ENCODE measurements at places on chromosomes 2 and 18.

GRCh38 chr2:42804338-42804737 is 12.0 kb upstream of the HAAO start:
- no peak for DNase-seq

DNA sequence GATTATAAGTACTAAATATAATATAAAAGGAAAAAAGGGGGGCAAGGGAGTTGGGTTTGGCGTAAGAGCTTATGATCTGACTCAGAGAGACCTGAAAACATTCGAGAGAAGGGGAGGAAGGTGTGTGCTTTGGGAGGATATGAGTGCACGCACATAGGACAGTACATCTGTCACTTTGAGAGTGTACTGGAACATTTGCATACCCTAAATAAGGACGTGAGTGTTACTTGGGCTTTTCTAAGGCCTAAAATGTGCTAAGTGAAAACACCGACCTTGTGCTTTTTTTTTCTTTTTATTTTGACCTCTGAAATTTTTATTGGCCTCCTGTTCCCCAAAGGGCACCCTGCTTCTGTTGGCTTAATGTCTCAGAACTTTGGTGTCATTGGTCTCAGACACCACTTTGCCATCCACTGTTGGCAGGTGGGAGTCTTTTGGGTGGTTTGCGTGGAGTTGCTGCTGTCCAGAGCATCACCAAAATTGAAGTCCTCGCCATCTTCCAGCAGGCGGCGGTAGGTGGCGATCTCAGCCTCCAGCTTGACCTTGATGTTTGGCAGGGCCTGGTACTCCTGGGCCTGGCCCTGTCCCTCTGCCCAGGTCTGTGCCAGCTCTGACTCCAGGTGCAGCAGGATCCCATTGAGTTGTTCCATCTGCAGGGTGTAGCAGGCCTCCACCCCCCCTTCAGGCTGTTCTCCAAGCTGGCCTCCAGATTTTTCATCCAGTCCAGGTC is 57.7 kb downstream of the CD28 start:
- DNase-seq: no peak

- no peak for DNase-seq
Observed at GRCh38 chr2:136143603-136144451, 25.9 kb upstream of the CXCR4 start.

GRCh38 chr2:33589444-33589843 is 9.7 kb downstream of the FAM98A start:
- DNase-seq: no peak

- DNase-seq: no peak
Observed at GRCh38 chr2:143732076-143732475, 602.9 kb downstream of the ARHGAP15 start.

DNA sequence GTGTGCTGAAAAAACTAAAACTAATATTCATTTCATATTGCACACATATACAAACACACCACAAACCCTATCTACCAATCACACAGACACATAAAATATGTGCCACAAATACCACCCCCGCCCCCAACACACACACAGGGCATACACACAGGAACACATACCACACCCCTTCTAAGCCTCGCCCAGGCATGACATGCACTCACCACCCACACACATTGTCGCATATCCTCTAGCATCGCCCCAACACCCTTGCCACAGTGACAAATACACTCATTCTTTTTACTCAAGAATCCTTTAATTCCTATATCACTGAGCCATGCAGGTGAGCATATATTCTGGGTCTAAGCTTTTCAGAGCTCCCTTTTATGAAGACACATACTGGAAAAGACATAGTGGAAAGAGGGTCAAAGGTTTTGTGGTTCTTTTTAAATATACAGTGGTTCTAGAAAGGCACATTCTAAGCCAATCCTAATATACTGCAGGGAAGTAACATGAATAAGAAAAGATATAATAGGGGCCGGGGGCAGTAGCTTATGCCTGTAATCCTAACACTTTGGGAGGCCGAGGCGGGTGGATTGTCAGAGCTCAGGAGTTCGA is 24.5 kb upstream of the LCLAT1 start:
- DNase-seq: peak; percentile 12

GRCh38 chr2:216013080-216013909 is at the start of gene MREG:
TSS of gene MREG (minus strand) at chr2:216013551. CDS start at chr2:216013327, 224 bp downstream.
- DNase-seq: peak; percentile 52

- DNase-seq: no peak
Observed at GRCh38 chr2:189232759-189233406, 53.3 kb upstream of the COL5A2 start.

DNA sequence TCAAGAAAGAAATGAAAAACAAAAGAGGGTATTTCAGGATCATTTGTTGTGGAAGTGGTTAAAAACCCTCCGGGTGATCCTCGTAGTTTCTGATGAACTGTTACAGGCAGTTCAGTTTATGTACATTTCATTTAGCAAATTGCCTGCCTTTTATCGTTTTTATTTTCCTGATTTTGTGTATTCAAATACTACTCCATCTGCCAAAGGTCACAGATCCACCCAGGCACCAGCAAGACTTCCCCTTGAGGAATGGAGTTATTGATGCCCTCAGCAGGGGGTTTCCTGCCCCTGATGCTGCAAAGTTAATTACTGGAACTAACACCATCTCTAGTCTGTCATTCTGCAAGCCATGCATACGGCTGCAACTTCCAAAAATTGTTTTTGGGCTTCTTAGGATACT is 641.9 kb downstream of the SLC4A3 start:
- DNase-seq: no peak

DNA sequence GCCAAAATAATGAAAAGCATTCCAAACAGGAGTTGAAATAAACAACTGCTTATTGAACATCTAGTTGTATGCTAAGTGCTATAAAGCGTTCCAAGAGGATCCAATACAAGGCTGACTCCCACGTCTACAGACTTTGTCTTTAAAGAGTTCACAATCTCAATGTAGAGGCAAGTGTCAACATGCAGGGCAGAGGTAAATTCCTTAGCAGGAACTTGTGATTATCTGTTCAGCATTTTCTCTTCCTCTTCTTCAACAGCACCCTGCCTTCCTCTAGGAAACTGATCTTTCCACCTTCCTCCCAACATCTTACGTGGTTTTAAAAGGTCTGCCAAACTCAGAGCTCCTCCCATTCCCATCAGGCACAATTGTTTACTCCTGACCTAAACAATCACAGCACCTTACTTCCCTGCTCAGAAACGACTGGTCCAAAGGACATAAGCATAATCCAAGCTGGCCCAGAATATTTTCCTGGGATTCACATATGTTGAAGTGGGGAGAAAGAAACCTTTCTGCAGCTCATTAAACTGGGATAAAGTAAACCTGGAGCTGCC is 83.9 kb downstream of the ITSN2 start:
- DNase-seq: no peak
